ENCODE measurements at places on chromosomes 11 and 22.

GRCh38 chr11:116929414-116930090 is 92.1 kb upstream of the APOA1 start:
- no peak for DNase-seq

- no peak for DNase-seq
These were observed 112.5 kb upstream of the CLPB start for GRCh38 chr11:72546866-72547265.

- DNase-seq: no peak
These were observed 78.2 kb downstream of the KCNC1 start for GRCh38 chr11:17812865-17813187.

DNA sequence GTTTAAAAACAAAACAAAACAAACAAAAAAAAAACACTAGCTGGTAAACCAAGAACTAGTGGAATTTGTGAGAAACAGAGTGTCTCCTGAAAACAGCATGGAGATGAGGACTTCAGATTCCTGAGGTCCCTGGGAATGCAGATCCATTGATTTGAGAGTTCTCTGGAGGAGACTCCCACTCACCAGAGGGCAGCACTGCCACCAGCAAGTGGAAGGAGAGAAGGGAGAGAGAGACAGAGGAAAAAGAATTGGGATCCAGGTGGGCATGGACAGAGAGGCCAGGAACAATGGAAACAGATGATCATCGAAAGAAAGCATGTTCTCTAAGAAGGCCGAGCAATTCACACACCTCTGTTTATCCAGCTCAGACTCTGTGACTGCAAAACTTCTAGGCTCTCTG is 31.8 kb downstream of the ETS1 start:
- no peak for DNase-seq

All from NCI-H2081 treated with DMSO at 0.1 percent for 48 hours (cell line).